ENCODE measurements at places on chromosomes 2 and 18.

DNA sequence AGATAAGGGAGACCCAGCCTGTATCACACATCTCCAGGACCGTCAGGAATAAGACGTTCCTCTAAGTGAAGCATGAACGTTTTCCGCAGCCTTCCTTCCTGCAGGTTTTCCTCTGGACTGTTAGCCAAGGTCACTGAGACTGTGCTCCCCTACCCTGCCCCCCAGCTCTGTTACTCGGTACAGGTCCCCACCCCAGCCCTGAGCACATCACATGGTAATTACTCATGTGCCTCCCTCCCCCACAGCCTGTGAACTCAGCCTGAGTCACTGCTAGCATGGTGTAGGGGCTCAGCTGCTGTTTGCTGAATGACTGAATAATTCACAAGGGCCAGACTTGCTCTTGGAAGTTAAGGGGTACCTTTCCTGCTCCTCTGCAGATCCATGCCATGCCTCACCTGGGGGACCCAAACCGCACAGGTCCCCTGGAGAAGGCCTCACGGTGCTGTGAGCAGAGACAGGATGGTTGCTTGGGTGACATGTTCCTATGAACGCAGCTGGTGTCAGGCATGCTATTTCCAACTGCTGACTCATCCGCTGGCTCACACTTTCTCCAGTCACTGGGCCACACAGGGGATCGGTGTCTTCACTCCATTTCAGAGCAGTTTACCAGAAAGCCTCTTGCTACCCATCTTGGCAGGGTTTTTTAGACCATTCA, 88.2 kb downstream of the PLB1 start:
- peak; percentile 88 for DNase-seq

GRCh38 chr18:62446511-62446910, 76.3 kb upstream of the ZCCHC2 start:
- no peak for DNase-seq

- peak; percentile 54 for DNase-seq
Measured at GRCh38 chr2:231781798-231782726, 980 bp upstream of the PDE6D start.

DNA sequence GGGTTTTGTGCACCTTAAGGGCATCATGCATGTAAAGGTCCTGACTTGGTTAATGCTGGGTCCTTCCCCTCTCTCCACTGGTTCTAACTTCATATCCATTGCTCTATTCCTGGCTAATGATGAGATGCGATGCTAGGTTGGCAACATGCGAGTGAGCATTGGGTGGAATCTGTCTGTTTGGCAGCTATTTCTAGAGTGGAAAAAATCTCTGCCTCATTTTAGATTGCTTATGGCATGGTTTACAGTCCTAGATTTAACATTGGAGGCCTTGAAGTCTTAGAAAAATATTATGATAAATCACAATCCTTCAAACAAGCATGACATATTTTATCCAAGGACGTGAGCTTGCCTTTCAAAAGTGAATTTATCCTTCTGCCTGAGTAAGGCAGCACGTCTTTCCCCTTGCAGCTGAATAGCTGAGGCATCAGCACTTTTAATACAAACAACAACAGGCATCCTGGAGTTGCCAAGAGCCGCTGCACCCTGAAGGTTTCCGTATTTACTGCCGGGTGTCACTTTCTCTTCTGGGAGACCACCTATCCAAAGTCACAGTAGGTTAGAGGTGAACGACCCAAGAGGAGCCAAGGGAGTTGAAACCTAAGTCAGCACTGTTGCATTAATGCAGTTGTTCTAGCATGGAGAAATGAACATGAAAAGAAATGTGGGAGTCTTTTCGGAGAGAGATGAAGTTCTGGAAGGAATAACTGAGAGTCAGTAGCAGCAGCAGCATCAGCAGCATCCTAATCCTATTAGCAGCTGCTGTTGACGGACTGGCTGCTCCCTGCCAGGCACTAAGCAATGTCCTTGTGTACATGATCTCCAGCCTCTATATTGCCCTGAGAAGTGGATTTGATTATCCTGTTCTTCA, 78.4 kb downstream of the MAPK4 start:
- no peak for DNase-seq

DNA sequence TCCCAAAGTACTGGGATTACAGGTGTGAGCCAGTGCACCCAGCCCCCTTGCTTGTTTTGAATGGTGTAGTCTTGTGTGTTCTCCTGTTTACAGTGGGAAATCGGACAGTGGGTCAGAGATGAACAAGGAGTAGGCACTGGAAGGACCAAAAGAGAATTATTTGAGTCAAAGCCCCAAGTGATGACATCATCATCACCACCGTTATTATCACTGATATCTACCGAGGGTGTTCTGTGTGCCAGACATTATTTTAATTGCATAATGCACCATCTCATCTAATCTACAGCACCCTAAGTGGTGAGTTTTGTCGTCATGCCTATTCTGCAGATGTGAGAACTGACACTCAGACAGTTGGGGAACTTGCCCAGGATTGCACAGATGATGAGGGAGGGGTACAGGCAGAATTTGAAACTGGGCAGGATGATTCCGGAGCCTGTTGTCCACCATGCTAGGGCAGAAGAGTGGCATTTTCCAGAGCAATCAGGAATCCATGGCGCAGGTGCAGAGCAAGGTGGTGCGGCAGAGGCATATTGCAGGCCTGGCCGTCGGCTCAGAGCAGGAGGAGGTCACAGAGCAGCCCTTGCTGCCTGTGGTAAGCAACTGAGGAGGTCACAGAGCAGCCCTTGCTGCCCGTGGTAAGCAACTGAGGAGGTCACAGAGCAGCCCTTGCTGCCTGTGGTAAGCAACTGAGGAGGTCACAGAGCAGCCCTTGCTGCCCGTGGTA, 137.0 kb upstream of the HDAC4 start:
- DNase-seq, result no peak

DNA sequence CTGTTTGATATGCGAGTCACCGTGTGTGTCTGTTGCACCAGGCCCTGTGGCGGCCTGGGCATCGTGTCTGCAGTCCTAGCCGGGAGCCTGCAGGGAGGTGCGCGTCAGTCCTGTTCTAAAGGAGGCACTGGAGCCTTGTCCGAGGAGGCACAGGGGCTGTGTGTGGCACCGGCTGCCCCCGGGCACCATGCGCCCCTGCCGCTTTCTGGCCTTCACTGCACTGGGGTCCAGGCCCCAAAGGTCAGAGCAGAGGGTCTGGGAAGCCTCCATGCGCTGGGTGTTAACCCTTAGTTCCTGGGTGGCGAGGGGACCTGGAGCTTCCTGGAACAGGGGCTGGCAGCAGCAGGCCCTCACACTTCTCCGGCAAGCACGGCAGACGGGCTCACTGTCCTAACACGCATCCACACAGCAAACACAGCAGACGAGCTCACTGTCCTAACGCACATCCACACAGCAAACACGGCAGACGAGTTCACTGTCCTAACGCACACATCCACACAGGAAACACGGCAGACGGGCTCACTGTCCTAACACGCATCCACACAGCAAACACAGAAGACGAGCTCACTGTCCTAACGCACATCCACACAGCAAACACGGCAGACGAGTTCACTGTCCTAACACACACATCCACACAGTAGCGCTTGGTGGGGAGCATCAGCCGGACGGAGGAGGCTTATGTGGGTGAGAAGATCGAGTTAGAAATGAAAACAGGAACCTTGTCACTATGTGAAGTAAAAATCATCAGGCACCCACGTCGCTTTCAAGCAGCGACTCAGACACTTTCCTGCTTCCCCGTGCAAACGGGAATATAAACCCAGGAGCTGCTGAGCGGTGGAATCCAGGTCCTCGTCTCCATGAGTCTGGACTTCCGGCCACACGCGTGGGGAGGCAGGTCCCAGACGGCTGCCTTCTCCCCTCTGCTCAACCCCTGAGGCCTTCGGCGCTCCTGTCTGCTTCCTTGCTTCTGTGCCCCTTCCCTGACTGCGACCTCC, 65.3 kb downstream of the TPO start:
- no peak for DNase-seq

DNA sequence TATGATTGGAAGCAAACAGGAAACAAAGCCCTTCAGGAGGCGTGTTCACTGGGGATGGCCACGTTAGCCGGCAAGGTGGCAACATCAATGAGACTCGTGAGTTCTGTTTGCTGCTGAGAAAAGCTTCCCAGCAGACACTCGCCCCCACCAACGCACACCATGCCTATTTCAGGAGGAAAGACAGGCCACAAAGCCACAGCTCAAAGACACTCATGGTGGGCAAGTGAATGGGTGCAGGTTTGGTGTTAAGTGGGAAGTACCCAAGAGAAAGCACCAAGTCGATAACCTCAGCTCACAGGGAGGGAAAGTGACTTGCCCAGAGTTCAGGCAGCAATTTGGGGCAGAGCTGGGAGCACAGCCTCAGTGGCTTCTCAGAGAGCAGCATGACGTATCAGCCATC, 10.5 kb upstream of the MTERF4 start:
- DNase-seq, result no peak

DNA sequence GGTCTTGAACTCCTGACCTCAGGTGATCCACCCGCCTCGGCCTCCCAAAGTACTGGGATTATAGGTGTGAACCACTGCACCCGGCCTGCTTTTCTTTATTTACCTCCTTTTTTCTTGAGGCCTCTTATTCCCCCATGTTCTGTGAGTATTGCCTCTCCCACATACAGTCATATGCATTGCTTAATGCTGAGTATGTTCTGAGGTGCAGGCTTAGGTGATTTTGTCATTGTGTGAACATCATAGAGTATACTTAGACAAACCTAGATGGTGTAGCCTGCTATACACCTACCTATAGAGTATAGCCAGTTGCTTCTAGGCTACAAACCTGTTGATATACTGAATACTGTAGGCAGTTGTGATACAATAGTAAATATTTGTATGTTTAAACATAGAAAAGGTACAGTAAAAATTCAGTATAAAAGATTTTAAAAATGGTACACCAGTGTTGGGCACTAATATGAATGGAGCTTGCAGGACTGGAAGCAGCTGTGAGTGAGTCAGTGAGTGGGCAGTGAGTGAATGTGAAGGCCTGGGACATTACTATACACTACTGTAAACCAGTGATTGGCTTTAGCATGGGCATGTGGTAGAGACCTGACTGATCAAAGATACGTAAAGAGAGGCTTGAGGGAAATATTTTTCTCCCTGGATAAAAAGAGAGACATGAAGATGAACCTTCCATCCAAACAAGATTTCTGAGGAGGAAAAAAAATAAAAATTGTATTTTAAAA, 17.6 kb downstream of the SLC39A10 start:
- DNase-seq, result no peak

DNA sequence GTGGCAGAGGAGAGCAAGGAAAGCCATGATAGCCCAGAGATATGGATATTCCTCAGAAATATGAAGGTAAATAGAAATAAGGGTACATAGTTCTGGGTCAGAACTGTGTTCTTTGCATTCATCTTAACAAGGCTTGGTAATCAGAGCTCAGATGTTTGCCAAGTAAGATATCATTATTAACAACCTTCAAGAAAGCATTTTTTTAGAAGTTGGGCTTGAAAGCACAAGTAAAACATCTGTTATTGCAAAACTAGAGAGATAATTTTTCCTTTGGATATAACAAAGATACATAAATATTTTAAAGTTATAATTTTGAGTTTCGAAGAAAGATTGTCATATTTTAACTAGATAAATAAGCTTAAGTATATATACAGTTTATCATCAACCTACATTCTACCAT, 171.4 kb downstream of the ZNF804A start:
- no peak for DNase-seq

- peak; percentile 55 for DNase-seq
Measured at GRCh38 chr2:230134496-230135129, 65.9 kb upstream of the SLC16A14 start.

DNA sequence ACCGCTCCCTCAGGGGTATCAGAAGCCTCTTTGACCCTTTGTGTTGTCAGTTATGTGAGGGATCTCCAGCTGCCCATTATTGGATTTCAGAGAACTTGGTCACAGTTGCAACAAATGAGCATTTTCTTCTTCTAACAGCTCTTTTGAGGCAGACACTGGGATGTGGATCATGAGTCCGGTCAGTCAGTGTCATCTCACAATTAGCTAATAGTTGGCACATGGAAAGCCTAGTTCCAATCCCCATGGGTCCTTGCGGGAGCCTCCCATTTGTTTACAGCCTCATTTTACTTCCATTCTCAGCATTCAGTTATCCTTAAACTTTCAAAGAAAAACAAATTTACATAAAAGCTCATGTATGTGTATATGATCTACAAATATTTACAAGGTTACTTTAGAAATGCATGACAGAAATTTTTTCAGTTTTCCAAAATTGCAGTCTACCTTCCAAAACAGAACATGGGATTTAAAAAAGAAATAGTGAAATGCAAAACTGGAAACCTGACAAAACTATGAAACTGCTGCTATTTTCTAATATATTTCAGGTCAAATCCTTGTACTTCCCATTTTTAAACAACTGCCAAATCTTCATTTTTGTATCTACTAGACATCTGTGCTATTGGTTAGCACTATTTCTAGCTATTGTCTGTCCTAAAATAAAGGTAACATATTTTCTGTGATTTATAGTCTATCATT, 547.1 kb upstream of the ZEB2 start:
- DNase-seq, result no peak

GRCh38 chr2:186783254-186783653, 65.7 kb downstream of the ZSWIM2 start:
- peak; percentile 38 for DNase-seq

Measured in DMS53 (cell line).